ENCODE measurements at places on chromosomes 4 and X.

- ATAC-seq: no peak
Measured at GRCh38 chrX:17597836-17598439, 139.4 kb upstream of the SCML1 start.

DNA sequence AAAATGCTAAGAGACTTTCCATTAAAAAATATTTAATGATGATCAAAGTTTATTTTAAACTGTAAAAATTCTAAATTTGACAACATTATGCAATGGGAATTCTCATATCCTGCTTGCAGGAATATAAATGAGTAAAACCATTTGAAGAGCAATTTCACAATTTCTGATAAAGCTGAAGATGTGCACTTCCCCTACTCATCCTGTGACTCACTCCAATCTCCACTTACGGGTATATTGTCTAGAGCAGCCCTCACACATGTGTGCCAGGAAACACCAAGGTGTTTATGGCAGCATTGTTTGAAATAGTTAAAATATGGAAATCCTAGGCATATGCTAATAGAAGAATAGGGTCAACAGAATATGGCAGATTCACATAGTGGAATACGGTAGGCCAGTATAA, 158.4 kb downstream of the PDHA2 start:
- ATAC-seq: no peak

DNA sequence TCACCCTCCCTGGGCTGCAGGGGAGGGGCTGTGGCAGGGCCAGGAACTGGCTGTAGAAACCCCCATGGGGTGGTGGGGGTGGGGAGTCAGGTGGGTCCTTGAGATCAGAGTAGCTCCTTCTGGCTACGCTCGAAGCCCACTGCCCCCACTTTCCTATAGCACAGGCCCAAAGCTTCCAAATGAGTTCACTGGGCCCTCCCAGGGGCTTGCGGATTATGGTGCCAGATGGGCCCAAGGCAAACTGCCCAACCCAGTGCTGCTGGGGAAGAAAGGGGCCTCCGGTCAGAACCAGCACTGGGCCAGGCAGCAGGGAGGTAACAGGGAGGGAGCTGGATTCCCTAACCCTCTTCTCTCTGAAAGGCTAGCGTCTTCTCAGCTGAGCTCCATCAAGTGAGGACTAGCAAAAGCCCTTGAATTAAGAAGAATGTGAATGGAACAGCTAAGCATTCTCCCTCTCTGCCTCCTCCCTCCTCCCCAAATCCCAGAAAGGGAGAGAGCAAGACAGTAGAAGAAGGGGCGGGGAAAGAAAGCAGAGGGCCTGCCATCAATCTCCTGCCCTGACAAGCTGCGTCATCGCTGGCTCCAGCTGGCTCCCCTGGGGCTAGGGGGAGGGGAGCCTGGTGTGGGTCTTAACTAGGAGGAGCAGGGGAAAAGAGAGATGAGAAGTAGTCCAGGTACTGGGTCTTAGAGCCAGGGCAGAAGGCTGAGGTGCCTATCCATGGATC, 34.7 kb downstream of the FRMPD3 start:
- no peak for ATAC-seq

GRCh38 chr4:36773467-36773866, 471.1 kb upstream of the NWD2 start:
- ATAC-seq: no peak

DNA sequence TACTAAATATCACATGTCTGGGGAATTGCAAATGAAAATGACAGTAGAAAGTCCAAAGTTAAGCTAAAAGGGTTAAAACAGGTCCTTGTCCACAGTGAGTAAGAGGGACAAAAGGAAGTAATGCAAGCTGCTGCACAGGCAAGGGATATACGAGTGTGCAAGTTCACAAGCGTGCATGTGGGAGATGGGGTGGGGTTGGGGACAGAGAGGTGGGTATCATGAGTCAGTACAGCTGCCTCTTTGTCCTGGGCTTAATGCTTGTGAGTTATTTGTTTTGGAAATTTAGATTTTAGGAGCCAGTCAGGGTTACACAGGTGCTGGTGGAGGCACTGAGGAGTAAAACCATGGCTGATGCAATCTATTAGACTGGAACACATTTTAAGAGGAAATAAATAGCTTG, 3.3 kb upstream of the GPRASP2 start:
- ATAC-seq: no peak

DNA sequence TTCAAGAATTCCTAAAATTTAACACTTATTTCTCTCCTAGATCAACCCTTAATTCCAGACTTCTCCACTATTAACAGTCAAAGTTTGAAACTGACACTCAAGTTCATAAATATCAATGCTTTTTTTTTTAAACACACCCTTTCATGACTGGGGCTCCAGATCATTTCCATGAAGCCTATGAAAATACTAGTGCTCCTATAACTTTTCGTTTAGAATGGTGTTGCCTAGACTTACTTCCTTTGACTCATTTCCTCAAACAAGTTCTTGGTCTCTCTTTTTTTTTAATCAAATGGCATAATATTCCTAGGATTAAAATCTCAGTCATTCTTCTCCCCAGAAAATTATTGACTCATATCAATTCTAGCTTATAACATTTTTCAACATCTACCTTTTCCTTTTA, 13.1 kb downstream of the ZMAT1 start:
- ATAC-seq: no peak

DNA sequence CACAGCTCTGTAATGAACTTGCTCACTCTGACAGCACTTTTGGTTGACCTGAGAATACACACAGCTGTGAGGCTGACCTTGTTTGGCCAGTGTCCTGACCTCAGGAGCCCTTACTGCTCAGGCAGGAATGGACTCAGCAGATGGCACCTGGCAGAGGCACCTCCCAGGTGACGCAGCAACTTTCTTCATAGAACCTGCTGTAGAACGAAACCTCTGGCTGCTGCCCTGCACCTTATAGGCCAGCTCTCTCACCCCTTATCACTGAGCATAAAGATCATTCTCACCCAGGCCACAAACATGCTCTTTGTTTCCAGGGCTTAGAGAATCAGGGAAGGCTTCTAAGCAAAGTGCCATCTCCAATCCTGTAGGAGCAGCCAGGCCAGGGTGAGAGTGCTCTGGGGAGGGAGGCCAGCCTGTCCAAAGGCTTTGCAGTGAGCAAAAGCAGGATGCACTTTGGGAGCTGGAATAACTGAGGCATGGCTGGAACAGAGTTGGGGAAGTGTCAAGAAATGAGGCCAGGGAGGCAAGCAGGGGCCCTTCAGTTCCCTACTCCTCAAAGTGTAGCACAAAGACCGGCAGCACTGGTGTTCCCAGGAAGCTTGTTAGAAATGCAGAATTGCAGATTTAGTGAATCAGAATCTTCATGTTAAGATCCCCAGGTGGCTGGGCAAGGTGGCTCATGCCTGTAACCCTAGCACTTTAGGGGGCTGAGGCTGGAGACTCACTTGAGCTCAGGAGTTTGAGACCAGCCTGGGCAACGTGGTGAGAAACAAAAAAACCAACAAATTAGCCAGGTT, 13.3 kb upstream of the CENPU start:
- ATAC-seq: no peak

GRCh38 chr4:52780206-52780605, 29.0 kb upstream of the ERVMER34-1 start:
- no peak for ATAC-seq

DNA sequence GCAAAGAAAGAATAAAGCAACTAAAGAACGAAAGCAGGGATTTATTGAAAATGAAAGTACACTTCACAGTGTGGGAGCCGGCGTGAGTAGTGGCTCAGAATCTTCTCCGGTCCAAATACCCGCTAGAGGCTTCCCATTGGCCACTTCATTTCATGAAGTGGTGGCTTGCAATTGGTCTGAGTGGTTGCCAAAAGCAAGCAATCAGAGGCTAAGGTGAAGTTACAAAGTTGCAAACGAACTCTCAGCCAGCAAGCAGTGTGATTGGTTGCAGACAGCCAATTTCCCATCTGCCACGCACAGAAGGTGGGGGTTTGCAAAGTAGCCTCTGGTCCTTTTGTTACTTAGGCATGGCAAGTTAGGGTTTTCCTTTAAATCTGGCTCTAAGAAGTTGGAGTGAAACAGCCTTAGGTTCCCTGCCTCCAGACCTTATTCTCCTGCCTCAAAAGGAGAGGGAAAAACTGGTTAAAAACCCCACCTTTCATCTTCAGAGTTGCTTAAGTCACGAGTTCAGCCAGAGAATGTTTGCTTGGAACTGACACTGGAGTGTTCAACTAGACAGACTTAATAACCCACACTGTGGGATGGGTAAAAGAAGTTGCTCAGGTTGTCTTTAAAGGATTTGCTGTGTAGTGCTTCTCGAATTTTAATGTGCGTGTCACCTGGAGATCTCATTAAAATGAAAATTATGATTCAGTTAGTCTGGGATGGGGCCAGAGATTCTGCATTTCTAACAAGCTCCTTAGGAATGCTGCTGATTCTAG, 6.9 kb upstream of the CLOCK start:
- ATAC-seq: peak; percentile 31

GRCh38 chr4:76787898-76788297, 110.0 kb downstream of the SOWAHB start:
- peak; percentile 34 for ATAC-seq

- no peak for ATAC-seq
Measured at GRCh38 chr4:25788703-25789238, 74.0 kb downstream of the SEL1L3 start.

DNA sequence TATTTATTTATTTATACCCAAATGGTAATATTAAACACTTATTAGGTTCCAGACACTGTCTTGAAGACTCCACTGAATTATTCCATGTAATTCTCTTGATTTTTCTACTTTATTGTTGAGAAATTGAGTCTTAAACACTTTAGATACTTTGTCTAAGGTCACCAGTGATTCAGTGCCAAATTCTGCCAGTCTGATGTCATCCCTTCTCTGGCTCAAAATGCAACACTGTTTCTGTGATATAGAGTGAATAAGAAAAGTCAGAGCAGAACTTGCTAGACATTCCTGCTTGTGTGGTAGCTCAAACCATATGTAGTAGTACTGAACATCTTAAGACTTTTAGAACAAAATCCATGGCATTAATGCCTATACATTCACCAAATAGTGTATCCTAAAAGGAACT, 164.3 kb downstream of the GABRB1 start:
- no peak for ATAC-seq

DNA sequence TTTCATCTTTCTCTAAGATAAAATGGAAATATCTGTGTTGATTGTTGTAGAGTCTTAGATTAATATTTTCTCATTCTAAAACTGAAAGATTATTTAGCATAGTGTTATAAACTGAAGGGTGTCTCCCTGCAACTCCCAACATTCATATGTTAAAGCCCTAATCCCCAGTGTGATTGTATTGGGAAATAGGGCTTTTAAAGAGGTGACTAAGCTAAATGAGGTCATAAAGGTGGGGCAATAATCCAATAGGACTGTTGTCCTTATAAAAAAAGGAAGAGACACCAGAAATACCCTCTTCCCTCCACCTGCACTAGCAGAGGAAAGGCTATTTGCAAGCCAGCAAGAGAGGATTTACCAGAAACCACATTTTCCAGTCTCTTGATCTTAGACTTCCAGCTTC, 1626.4 kb downstream of the C4orf33 start:
- ATAC-seq: no peak

- no peak for ATAC-seq
Measured at GRCh38 chrX:40079572-40079971, 18.2 kb downstream of the BCOR start.

DNA sequence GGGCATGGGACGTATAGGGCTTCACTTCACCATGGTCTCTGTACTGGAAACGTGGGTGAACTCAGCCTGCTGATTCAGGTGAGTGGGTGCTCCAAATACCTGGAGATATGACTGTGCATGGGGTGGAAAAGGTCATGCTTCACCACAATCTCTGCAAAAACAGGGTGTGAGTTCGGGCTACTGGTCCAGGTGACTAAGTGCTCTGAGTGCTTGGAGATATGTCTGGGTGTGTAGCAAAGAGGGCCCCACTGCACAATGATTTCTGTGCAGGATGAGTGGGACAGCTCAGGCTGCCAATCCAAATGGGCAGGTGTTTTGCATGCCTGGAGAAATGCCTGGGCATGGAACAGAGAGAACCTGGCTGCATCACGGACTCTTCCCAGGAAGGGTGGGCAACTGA, 11.2 kb upstream of the CPXCR1 start:
- no peak for ATAC-seq

DNA sequence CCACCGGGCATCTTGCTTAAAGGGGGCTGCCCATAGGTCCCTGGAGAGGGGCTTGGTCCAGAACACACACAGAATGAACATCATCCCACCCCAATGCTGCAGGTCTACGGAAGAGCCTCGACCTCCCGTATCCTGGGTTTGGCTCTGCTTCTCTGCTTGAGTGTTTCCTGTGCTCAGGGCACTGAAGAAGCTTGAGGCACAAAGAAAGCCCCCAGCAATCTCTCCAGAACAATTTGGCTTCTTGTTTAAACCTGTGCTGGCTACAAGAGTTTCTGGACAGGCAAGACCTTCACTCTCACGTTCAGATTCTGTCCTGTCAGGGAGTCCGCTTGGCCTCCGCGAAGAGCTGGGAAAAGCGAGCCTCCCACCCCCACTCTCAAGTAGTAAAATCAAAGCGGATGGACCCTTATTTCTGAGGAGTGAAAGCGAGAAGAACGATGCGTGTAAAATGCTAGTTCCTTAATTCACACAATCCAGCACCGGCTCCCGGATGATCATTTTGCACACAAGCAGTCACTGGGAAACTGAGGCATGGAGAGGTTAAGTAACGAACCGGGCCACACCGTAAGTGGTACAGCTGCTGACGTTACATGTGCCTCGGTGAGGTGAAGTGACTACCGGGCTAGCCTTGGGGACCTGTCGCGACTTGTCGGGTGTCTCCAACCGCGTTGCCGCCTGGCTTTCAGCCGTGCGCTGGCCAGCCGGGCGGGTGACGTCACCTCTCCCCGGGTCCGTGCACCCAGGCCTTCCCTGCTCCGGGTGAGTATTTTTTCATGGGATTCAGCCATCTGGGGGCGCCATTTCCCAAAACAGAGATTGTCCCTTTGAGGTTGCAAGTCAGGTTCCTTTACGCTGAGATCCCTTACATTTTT, 3.1 kb upstream of the SFRP2 start:
- peak; percentile 44 for ATAC-seq

DNA sequence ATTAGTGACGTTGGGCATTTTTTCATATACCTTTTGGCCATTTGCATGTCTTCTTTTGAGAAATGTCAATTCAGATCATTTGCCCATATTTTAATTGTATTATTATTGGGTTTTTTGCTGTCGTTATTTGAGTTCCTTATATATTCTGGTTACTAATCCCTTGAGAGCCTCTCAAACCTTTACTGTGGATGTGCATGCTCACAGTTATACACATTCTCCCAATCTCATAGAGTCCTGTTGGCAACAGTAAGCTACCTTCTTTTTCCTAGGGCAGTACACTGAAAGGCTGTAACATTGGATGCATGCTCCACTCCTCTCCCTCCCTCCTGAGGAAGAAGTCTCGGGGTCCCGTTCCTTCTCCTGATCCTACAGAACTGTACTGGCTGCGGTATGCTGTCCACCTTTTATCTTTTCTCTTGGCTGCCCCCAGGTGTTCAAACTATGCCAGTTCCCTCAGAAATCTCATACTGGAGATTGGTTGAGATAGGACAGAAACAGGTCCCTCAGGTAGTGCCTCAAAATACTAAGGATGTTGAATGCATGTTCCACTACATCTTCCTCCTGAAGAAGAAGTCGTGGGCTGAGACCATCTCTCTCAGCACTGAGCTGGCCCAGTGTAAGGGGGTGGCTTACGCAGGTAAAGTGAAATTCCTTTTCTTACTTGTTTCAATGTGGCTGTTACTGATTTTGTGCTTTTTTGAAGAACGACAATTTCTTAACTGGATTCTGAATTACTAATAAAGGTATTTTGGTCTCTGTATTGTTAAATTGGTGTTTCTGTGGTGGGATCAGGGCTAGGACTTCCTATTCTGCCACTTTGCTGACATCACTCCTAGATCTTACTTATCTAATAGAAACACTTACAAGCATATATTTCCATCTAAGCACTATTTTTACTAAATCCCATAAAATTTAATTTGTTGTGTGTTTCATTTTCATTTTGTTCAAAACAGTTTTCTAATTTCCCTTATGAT, 145.4 kb upstream of the HUWE1 start:
- ATAC-seq: peak; percentile 95

- ATAC-seq: no peak
Measured at GRCh38 chr4:5615496-5616075, 92.8 kb downstream of the EVC2 start.
